ENCODE measurements at places on chromosomes 5 and 9.

GRCh38 chr9:121744687-121745395 lies 93.4 kb downstream of the DAB2IP start:
- peak; percentile 38 for DNase-seq

DNA sequence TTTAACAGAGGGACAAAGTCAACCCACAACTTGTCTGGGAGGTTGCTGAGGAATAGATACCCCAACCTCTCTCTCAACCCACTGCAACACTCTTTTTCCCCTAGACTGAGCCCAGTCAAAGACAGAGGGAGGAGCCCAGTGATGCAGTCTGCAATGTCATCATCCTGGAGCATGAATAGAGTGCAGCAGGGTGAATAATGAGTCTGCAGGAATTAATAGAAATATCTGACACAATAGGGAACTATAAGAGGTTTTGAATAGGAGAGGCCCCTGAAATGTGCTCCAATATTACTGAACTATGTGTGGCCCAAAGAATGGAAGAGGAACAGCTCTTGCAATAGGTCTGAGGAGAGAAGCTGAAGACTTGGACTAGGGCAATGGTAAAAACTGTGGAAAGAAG lies 59.1 kb downstream of the PDCD1LG2 start:
- DNase-seq, result no peak

DNA sequence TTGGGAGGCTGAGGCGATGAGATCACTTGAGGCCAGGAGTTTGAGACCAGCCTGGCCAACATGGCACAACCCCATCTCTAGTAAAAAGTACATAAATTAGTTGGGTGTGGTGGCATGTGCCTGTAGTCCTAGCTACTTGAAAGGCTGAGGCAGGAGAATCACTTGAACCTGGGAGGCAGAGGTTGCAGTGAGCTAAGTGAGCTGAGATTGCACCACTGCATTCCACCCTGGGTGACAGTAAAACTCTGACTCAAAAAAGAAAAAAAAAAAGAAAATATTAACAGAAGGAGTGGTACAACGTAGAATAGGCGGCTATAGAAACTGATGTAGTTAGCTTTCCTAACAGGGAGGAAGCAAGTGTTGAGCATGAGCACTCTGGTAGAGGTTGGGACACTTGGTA lies 59.9 kb downstream of the PBX3 start:
- peak; percentile 17 for DNase-seq

DNA sequence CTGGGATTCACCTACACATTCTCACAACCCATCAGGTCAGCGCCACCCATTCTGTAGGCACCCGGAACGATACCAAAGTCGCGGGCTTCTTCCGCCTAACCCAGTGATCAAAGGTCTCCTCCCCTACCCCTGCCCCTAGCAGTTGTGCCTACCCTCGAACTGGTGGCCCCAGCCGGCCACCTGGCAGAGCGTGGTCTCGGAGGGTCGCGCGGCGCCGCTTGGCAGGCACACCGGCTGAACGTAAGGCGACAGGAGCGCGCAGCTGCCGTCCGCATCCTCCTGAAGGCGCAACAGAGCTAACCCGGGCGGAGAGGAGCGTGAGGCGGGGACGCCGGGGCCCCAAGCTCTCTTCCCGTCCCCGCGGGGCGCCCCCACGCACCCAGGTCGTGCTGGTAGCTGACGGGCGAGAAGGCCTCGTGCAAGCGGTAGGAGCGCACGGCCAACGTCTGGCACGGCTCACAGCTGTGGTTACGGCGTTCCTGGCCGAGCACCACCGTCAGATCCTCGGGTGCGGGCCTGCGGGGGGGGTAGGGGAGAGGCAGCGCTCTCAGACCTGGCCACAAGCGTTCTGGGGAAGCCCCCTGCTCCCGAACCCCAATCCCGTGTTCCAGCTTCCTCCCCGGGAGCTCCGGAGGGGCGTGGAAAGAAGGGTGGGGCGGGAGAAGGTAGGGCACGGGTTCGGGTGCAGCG lies 2.8 kb upstream of the PFN3 start:
- DNase-seq, result no peak

DNA sequence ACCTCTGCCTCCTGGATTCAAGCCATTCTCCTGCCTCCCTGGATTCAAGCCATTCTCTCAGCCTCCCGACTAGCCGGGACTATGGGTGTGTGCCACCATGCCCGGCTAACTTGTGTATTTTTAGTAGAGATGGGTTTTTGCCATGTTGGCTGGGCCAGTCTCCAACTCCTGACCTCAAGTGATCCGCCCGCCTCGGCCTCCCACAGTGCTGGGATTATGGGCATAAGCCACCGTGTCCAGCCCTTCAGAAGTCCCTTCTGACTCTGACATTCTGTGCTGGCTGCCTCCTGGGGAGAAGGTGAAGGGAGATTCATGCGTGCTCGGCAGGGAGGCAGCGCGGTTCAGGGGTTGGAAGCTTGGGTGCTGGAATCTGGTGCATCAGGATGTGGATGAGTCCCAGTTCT lies 28.8 kb downstream of the PRRX2 start:
- no peak for DNase-seq

All from GM03348 (cell line).